ENCODE measurements at places on chromosomes 1 and 21.

DNA sequence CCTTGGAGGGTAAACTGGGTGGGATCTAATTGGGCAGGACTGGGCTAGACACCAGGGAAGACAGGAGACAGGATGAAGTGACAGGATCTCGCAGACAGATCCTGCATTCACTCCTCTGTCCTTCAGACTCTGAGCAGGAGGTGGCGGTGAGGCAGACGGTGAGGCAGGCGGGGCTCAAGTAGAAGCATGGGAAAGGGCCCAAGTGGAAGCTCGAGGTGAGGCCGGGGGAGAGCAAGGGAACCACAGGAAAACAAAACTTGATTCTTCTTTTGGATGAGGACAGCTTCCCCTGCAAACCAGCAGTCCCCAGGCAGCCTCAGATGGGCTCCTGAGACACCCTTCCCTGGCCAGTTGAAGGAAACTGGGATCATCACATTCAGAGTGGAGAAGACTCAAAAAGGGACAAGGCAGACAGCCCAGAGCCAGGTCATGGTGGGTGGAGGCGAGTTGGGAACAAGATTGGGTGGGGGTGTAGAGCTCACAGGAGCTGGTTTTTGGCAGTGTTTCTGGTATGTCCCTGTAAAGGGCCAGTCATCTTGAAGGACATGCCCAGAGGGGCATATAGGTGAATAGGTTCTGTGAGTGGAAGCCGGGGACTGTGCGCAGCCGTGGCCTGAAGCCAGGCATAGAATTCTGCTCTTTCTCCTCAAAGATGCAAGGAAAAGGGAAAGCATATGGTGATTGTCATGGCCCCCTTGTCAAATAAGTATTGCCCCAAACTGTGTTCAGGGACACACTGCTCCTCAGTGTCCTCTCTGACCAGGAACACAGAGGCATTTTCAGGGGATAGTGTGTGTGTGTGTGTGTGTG is 18.0 kb downstream of the INKA2 start:
- DNase-seq = no peak

DNA sequence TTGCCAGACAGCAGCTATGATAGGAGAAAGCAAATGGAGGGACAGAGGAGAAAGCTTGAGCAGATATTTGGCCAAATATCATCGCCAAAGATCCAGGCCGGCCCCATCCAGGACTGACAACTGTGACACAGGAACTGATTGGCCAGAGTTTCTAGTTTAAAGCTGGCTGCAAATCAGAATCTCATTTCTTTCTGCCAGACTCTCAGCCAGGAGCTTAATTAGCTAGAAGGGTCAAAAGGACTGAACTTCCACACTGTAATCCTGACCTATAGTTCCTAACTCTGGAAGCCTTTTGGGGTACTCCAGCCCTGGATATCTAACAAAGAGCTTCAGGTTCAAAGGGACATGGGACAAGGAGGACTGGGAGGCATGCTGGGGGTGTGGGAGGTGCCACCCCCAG is 106.7 kb upstream of the GNG12 start:
- DNase-seq = no peak

- no peak for DNase-seq
Measured at GRCh38 chr1:45685308-45686014, 872 bp downstream of the GPBP1L1 start.

GRCh38 chr1:59752556-59753414 is 62.0 kb upstream of the HOOK1 start:
- peak; percentile 25 for DNase-seq

DNA sequence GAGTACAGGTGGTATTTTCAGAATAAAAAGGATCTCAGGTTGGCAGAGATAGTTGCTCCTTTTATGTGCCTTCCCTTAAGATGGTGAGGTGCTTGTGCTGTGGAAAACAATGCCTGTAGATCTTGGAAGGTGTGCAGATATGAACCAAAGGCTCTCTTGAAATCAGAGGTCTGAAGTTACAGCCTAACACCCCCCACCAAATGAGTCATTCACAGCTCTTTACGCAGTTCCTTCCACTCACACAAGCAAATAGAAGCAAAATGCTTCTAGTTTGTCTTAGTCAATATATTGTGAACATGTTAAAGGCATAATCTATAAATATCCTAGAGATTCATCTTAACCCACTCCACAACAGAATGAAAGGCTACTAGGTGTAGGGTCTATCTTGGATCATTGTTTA is 128.9 kb upstream of the NR5A2 start:
- no peak for DNase-seq

All from neural crest cell (in vitro differentiated cells).